Thymus (tissue), 14 donors: ENCODE measurements at places on chromosomes 4 and X.

- no peak for DNase-seq
Measured at GRCh38 chr4:174672276-174672675, 150.0 kb upstream of the HPGD start.

GRCh38 chrX:34300871-34301270 is 168.8 kb upstream of the FAM47A start:
- peak; percentile 0 for DNase-seq

GRCh38 chrX:148574237-148574973 is 74.0 kb downstream of the AFF2 start:
- DNase-seq: no peak

DNA sequence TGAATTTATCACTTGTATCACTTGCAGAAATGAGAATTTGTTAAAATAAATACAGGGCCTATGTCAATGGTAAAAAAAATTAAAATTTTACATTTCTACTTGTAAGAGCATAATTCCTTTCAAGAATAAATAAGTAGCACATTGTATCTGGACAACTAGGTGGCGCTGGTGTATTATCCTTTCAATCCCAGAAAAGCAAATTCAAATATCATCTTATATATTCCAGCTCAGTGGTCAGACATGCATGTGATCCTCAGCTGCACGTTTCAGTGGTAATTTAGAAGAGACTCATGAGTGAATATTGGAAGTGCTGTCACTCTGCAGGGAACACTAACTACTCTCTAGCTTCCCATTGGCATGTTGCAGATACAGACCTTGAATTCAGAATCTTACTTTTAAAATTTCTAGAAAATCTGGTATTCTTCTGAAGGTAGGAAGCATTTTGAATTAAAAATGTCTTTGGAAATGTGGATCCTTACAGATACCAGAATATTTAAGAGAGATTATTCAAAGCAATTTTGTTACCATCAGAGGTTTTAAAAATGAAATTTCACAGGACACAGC is 1414.7 kb upstream of the TENM3 start:
- DNase-seq: no peak

- no peak for DNase-seq
Measured at GRCh38 chr4:182578402-182578801, 335.2 kb downstream of the TENM3 start.

DNA sequence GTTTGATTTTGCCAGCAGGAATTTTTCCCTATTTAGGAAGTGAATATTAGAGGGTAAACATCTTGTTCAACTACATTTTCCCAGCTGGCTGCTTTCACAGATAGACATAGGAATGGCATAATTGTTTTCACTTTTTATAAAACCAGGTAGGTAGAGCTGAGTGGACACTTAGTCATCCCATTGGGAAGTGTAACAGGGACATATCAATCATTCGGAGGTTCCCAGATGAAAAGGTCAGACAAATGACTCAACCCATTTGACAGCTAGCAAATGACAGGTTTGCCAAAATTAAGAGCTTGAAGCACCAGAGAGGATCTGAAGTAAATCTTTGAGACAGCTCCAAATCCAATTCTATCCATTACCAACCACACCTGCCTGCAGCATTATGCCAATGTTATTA is 205.3 kb downstream of the SLC39A8 start:
- DNase-seq: no peak

DNA sequence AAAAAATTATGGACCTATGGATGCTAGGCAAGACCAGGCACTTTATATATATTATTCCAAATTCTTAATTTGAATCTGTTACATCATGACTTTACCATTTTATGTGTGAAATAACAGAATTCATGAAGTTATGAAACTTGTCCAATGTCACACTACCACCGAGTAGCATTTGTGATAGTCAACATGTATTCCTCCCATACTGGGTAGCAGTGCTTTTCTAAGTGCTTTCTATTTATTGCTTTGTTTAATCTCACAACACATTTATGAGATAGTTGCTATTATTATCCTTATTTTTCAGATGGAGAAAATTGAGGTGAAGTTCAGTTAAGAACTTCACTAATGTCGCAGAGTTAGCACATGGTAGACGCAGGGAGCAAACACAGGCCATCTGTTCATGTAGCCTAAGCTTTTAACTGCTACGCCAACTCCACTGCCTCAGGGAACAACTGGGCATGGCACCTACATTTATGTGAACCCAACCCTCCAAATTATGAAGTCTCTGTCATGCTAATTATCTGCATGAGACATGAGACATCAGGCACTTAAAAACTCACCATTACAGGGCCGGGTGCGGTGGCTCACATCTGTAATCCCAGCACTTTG is 20.8 kb downstream of the GUCY1A1 start:
- no peak for DNase-seq

GRCh38 chrX:55206162-55206941 is 13.8 kb upstream of the PAGE5 start:
- DNase-seq: no peak

DNA sequence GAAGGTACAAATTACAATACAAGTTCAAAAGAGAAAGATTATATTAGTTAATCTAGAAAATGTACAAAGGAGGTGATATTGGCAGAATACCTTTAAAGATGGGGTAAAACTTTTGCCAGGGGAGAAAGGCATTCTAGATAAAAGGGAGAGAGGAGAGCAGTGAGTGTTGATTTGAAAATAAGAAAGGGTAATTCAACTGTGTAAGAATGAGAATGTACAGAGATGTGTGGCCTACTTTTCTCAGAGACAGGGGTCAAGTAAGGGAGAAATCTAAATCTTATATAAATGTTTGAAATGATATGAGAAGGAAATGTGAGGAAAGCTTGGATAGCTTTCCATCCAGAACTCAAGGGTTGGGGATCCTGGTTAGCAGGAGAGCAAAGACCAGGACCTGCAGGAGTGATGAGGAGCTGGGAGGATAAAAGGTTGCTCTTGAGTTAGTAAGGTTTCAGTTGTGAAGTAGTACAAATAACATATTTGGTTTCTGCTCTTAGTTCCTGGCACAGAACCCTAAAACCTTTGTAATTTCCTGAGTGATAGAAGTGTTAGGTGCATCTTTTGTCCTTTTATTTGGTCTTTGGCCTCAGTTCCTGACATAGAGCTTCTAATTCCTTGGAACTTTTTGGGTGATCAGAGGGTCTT is 489.9 kb downstream of the INPP4B start:
- DNase-seq: no peak

GRCh38 chr4:61003301-61003700 is 196.8 kb upstream of the ADGRL3 start:
- DNase-seq: no peak

DNA sequence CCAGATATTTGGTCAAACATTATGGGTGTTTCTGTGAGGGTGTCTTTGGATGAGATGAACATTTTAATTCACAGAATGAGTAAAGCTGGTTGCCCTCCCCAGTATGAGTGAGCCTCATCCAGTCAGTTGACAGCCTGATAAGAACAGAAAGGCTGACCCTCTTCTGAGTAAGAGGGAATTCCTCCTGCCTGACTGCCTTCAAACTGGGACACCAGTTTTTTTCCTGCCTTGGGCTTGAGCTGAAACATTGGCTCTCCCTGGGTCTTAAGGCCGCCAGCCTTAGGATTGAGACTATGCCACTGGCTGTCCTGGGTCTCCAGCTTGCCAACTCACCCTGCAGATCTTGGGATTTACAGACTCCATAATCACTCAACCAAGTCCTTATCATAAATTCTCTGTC is 14.5 kb upstream of the MAML3 start:
- no peak for DNase-seq

DNA sequence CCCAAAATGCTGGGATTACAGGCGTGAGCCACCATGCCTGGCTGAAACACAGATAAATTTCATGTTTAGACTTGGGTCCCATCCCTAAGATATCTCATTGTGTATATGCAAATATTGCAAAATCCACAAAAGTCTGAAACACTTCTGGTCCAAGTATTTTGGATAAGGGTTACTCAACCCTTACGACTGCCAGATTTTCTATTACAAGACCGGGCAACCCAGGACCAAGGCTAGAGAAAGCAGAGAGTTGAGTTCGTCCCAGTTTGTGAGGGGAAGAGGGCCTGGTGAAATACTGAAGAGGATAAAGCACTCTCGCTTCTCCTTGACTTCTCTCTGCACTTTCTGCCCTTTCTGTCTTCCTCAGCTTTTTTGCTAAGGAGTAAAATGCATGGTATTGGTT is 34.5 kb downstream of the ZFX start:
- no peak for DNase-seq

DNA sequence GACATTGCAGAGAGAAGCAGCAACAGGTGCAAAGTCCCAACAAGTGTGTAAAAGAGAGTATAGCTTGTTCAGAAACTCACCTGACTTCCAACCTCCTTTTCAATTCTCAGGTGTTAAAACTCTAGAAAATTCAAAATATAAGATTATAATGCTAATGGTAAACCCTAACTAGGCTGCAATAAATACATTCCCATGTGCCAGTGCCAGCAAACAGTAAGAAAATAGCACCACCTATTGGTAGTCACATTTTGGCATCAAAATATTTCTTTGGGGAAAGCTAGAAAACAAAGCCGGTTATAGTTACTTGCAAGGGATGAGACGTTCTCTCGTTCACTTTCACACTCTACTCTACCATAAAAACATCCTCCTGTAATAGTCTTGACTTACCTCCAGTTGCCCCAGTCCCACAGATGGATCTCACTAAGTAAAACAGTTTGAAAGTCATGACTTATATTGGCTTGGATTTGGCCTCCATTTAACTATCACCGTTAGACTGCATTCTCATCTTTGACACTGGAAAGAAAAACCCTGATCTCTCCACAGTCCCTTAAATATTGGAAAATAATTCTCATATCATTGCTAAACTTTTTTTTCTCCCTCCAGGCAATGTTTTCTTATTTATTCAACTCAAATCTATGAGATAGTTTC is 9.6 kb downstream of the BMP3 start:
- peak; percentile 49 for DNase-seq

DNA sequence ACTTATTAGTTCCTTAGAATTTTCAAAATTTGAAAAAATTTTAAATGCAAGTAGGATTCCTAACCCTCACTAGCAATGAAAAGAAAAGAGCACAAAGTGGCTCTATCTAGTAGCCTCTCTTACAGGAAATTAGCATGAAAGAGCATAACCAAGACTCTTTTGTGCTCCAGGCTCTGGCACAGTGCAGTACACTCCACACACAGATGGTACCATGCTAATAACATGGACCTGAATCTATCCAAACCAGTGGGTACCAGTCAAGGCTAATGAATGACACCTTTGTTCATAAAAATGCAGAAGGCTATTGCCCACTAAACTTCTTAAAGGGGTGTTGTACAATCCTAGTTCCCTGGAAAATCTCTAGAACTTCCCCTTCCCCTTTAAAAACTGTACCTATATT is 119.0 kb downstream of the MANBA start:
- DNase-seq: no peak

GRCh38 chrX:52280812-52281211 is 88.0 kb upstream of the XAGE2 start:
- no peak for DNase-seq

GRCh38 chr4:45453258-45453853 is 670.5 kb downstream of the GABRG1 start:
- no peak for DNase-seq

DNA sequence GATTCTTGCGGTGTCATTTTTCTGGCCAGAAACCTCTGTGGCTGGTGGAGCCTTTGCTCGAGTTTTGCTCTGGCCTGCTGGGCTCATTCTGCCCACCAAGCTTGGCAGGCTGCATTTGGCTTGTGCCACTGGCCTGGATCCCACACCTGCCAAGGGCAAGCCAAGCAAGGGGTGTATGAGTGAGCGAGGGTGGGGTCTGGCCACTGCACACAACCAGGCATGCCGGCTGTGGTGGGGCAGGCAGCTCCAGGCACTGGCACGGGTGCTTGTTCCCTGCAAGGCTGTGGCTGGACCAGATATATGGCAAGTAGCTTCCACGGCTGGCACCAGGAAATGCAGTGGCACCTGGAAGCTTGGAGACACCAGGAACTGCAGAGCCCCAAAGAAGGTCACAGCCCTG is 68.6 kb upstream of the PPP3CA start:
- DNase-seq: no peak

DNA sequence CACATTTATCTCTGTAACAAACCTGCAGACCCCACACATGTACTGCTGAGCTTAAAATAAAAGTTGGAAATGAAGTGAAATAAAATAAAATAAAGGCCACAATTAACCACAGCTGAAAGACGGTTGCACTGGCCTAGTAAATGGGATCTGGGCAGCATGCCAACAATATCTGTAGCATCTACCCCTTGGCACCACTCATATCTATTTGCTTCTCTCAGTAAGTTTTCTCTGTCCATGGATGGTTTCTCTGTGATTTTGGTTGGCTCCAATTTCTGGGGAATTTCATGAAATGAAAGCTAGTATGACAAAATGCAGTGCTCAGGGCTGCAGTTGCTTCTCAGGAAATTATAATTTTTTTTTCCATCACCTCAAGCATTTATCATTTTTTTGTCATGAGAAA is 172.0 kb upstream of the IL15 start:
- DNase-seq: no peak

DNA sequence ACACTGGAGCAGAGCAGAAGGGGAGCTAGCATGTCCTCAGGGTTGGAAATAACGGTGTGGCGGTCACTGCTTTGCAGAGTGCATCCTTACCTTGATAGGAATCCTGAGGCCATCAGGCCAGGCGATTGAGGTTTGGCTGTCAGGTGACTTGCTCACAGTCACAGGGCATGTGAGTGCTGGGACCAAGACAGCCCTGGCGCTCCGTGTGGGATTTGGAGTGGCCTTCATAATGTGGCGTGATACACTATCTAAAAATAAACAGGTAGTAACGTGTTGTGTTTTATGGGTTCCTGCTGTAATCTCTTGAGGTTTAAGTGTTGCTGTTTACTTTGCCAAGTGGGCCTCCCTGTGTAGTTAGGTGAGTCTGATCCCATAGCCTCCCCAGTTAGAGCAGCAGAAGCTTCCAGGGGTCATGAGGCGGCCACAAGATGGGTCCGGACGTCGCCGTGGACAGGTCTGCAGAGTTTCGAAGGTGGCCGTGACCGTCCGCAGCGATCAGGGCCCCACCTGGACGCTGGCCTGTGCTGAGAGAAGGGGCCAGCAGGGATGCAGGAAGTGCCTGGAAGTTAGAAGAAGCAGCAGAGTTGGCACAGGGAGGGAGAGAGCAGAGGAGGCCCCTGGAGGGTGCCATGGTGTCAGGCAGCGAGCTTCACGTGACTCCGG is 27.7 kb downstream of the RGS12 start:
- DNase-seq: no peak

- DNase-seq: no peak
Measured at GRCh38 chr4:176843710-176844109, 51.0 kb upstream of the VEGFC start.

DNA sequence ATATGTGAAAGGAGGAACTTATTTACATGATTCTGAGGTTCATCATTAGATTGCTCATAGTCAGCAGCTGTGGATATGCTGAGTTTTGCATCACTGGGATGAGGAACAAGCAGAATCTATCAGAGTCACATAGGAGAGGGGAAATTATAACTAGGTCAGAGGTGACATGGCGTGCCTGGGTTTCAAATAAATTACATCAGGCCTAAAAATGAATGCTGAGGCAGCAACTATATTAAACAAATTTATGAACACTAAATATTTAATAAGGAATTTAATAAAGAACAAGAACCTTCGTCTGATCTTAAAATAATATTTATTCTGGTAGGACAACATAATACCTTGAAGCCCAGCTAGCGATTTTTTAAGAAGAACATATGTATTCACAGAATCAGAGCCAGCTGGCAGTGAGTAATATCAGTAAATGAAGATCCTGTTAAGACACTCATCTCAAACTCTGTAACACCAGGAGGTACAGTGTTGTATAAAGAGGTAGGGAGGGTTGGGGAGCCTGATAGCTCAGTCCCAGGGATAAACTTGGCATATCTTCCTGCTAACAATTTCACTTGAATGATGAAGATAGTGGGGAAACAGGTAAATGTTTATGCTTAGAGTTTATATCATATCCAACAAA is 60.9 kb upstream of the HS3ST1 start:
- no peak for DNase-seq
